CD4-positive, alpha-beta T cell treated with Interleukin-21 for 1 hour (primary cell): ENCODE measurements at places on chromosomes 12 and 14.
A peak's percentile ranks its signal among the peaks of the same experiment; 100 is the strongest.

DNA sequence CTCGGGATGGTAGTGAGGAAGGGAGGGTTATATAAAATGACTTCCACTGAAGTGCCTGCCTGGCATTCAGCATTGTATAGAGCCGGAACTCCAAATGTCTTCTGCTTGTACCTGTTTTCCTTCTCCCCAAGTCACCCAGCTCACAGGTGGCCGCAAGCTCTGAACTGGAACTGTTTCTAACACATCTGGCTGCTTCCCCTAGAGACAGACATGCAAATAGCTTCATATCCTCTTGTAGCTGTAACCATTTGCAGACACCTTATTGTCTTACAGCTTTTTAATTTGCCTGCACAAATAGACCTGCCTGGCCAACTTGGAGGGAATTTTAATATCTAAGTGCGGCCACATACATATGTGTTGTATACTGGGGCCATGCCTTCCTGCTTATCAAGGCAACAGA is 126.0 kb downstream of the CHST11 start:
- DNase-seq: no peak

DNA sequence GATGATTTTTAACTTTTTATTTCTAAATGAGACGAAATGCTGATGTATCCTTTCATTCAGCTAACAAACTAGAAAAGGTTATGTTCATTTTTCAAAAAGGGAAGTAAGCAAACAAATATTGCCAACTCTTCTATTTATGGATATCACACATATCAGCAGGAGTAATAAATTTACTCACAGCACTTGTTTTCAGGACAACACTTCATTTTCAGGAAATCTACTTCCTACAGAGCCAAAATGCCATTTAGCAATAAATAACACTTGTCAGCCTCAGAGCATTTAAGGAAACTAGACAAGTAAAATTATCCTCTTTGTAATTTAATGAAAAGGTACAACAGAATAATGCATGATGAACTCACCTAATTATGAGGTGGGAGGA is 139.6 kb downstream of the HMGA2 start:
- DNase-seq: no peak

DNA sequence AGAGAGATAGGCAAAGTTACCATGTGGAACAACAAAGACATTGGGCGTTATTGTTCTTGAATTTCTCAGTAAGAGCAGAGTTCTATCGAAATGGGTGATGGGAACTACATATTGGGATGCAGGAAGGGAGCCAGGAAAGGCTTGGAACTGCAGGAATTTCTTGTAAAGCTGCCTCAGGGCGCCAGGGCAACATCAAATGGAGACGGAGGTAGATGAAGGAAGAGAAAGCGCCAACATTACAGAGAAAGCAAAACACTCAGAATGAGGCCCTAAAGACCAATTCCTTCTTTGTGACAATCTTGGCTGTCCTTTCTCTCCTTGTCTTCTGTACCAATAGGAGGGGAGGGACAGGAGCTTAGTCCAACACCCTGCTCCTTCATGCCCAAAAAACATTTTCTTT is 148.4 kb downstream of the RPAP3 start:
- no peak for DNase-seq

DNA sequence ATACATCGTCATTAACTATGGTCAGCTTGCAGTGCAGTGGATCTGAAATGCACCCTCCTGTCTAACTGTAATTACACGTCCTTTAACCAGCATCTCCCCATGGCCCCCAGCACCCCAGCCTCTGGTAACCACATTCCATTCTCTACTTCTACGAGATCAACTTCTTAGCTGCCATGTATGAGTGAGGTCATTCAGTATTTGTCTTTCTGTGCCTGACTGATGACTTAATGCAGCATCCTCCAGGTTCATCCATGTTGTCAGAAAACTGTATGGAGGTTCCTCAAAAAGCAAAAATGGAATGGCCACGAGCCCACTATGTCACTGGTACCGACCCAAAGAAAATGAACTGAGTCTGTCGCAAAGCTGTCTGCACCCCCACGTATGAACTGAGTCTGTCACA is 107.3 kb downstream of the RIMBP2 start:
- DNase-seq: no peak

- DNase-seq: peak; percentile 6
Observed at GRCh38 chr12:126588586-126589249, 1523.5 kb downstream of the AACS start.

- no peak for DNase-seq
Observed at GRCh38 chr12:112974904-112975303, 3.4 kb upstream of the OAS2 start.

GRCh38 chr14:58138031-58138713 is 13.8 kb downstream of the ARMH4 start:
- no peak for DNase-seq

DNA sequence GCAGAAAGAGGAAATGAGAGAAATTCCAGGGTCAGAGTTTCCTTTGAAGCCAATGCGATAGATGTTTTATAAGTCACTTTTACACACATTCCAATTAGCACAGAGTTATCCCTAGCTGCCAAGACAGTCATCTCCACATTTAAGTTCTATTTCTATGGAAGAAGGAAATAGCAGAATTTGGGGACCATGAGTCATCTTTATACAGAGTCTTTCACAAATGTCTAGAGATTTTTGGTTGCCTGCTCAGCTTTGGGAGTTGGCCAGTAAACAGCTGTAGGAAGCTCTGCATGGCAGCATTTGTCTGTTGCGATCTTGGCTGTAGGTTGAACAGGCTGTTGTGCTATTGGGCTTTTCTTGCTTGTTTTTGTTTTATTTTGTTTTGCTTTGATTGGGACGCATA is 884.3 kb downstream of the GALC start:
- DNase-seq: no peak

DNA sequence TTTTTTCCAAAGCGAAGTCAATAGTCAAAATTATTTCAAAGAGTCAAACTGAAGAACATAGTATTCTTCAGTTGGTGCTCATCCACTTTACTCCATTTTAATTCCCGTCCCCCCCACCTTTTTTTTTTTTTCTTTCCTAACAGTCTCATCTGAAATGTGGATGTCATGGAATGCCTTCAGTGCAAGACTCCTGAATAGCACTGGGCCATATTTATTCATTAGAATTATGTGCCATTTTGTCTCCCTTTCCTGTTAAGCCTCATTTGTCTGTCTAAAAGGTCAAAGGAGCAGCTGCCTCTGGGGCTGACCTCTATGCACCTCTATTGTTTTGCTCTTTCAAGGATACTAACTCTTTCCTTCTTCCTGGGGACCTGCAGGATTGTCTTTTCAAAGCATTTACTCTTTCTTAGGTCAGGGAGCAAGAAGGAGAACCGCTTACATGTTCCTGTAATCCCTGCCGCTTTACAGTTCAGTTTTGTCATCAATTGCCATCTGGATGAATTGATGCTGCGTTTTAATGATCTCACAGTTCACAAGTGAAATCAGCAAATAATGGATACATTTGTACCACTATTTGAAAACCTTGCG is 310.6 kb downstream of the NPAS3 start:
- DNase-seq: no peak

GRCh38 chr14:64244279-64244678 is 49.9 kb downstream of the ESR2 start:
- DNase-seq: no peak

DNA sequence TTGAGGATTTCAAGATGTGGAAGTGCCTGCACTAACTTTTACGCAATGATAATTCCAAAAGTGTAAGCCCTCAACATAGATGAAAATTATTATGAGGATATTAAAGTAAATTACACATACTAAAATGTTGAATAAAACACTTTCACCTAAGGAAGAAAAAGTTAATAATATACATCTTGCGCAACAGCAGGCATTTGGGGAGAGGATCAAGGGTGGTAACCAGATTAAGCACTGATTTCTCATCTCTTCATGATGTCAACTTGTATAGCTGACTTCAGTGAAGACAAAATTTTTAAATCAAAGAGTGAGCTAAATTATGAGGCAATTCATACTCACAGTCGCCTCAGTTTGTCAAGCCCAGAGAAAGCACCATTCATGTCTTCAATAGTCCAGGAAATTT is 33.8 kb downstream of the LRIG3 start:
- DNase-seq: no peak

- no peak for DNase-seq
Observed at GRCh38 chr12:7156259-7157197, 26.4 kb downstream of the CLSTN3 start.

DNA sequence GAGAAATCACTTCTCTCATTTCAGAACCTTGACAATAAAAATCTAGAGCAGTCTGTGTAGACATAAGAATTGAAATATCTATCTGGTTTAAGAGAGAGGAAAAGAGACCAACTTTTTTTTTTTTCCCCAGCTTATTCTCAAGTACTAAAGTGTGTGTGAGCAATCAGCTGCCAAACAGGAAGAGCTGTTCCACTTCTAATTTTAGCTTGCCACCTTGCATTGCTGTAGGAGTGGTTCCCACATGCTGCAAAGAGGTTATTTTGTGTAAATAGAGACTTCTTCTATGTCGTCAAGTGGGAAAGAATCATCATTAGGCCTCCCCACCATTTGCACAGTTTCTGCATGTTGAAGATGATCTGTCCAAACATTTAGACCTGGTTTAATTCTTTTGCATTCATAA is 142.6 kb downstream of the NPAS3 start:
- DNase-seq: no peak

- DNase-seq: no peak
Observed at GRCh38 chr12:24928131-24928530, 20.8 kb downstream of the BCAT1 start.

DNA sequence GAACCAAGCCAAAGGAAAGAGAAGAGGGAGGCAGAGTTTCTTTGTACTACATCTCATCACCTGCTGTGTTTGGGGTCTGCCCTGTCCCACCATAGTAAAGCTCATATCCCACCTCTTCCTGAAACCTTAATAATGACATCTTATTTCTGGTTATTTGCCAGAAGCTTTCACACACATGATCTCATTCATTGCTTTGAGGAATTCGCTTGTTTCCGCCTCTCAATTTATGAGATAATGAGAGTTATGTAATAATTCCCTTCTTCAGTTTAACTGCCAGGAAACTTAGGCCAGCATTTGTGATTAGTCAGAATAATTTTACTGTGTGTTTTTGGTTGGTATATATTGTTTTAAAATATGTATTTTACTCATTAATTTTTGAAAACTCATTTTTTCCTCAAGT is 205.2 kb downstream of the CACNA1C start:
- DNase-seq: no peak

GRCh38 chr14:60796434-60796833 is 61.9 kb downstream of the MNAT1 start:
- DNase-seq: no peak

GRCh38 chr14:93183596-93184317 is 940 bp downstream of the MOAP1 start:
- DNase-seq: no peak

- no peak for DNase-seq
Observed at GRCh38 chr12:15928870-15929571, 17.9 kb downstream of the DERA start.

- DNase-seq: no peak
Observed at GRCh38 chr14:92309968-92310530, 12.9 kb upstream of the SLC24A4 start.

- no peak for DNase-seq
Observed at GRCh38 chr12:114764510-114764909, 80.5 kb upstream of the TBX3 start.

- DNase-seq: no peak
Observed at GRCh38 chr12:115461401-115461800, 777.4 kb upstream of the TBX3 start.

DNA sequence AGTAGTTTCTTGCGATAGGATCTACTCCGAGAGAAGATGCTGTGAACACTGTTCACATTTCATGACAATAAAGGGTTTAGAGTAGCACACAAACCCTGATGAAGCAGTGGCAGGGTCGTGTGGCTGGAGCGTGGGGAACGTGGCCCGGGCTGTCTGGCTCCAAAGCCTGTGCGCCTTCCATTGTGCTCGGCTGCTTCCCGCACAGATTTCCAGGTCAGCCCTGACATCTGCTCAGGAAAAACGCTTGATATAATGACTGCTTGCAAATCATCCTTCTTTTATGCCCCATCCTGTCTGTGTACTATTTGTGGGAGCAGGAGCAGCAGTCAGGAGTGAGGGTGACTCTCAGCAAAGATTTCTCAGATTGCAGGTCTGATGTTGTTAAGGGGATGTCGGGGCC is 78.6 kb downstream of the EML1 start:
- DNase-seq: no peak

DNA sequence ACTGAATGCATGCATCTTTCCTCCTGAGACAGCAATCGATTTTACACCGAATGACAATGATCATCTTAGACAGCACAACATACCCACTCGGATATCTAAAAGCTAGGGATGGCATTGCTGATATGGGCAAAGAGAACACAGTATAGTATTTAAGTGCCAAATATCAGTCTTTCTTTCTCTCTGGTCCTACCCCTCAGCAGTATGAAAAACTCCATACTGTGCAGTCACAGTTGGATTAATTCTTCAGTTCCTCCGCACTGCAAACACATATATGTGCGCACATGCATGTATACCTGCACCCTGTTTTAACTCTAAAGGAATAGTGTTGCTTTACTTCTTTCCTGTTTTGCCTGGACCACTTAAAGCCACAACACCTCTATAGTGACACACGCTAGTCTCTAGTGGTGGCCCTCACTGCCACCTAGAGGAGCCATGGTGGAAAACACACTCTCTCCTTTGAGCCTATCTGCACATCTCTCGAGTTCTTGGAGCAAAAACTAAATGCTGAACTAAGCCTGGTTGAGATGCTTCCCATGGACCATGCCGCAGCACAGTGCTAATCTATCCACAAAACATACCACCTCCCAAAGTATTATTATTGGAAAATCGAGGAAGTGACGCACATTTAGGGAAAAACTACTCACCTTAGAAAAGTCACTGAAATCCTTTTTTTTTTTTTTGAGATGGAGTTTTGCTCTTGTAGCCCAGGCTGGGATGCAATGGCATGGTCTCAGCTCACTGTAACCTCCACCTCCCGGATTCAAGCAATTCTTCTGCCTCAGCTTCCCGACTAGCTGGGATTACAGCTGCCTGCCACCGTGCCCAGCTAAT is 11.9 kb downstream of the TMEM52B start:
- DNase-seq: peak; percentile 66

GRCh38 chr12:51898506-51898905 is 8.8 kb upstream of the ACVRL1 start:
- DNase-seq: no peak

GRCh38 chr14:33792009-33792719 is 158.7 kb downstream of the EGLN3 start:
- no peak for DNase-seq

DNA sequence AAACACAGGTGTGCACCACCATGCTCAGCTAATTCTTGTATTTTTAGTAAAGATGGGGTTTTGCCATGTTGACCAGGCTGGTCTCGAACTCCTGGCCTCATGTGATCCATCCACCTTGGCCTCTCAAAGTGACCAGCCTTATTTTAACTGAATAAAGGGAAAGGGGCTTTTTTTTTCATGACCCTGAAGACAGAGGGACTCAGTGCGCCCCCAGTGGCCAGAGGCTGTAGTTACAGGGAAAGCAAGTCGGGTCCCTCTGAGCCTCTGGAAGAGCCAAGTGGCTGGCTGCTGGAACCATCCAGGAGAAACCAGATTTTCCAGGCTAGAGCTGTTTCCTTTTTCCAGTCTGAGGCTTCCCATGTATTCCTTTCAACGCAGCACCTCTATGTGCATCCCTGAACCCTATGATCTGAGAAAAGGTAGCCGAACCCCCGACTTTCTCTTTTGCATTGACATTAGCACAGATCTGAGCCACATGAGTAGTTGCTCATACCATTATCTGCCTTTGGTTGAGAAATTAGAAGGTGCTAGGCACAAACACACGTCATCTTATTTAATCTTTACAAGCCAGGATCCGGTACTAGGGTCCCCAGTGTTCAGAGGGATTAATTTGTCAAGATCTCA is 342.7 kb downstream of the CACNA1C start:
- DNase-seq: peak; percentile 19

GRCh38 chr12:89183985-89184435 is 168.3 kb downstream of the DUSP6 start:
- DNase-seq: no peak

GRCh38 chr14:100065111-100065871 is at the start of gene EVL:
Gene EVL (plus strand): TSS chr14:100065422. CDS start chr14:100065501, 79 bp downstream.
- peak; percentile 77 for DNase-seq
